GOT3 (cell line): ENCODE measurements at places on chromosomes 6 and 20.

GRCh38 chr6:45718871-45719270 is 296.8 kb downstream of the CLIC5 start:
- DNase-seq, result no peak

DNA sequence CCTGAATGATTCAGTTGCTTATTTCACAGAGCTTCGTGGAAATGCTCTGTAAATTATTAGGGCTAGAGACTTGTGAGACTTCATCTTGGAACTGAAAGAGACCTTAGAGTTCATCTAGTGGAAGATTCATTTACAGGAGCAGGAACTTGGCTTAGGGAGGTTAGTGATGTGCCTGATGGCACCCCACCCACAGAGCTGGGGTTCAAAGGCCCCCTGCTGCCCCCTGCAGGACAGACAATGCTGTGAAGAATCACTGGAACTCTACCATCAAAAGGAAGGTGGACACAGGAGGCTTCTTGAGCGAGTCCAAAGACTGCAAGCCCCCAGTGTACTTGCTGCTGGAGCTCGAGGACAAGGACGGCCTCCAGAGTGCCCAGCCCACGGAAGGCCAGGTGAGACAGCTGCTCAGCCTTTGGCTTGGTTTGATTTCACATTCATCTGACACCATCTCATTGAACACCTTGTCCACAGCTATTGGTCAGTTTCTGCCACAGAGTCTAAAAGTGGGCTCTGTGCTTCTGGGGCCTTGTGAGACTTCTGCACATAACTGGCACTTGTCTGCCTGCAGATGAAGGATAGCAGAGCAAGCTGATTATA is 25.1 kb downstream of the MYBL2 start:
- no peak for DNase-seq

DNA sequence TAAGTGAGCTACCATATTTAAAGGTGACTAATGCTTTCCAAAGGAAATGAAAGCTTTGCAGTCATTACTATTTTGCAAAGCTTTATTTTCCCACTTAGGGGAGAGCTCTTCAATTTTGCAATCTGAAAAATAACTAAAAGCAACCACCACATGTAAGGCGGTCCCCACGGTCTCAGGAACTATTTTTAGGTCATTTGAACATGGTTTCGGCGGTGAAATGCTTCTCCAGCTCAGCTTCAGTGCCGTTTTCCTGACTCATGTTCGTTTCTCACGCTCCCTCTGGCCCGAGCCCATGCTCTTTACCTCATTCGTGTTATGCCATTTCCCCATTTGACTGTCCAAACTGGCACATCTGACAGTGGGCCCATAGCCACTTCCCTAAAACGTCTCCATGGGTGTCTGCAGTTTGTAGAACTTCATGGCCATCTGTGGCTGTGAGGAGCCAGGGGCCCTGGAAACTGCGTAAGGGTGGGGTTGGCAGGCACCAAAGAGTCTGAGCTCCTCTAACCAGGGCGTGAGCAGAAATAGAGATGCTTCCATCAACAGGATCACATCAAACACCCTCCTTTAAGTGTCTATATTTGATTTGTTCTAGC is 46.5 kb downstream of the ADTRP start:
- DNase-seq, result no peak

DNA sequence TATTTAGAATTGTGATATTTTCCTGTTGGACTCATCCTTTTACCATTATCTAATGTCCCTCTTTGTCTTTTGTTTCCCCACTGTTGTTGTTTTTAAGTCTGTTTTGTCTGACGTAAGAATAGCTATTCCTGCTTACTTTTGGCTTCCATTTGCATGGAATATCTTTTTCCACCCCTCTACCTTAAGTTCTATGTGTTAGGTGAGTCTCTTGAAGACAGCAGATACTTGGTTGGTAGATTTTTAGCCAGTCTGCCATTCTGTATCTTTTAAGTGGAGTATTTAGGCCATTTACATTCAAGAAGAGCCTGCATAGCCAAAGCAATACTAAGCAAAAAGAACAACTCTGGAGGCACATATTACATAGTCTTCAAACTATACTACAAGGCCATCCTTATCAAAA is 39.2 kb downstream of the CTCFL start:
- no peak for DNase-seq

- peak; percentile 44 for DNase-seq
Observed at GRCh38 chr20:2210646-2211552, 84.9 kb upstream of the TGM3 start.

DNA sequence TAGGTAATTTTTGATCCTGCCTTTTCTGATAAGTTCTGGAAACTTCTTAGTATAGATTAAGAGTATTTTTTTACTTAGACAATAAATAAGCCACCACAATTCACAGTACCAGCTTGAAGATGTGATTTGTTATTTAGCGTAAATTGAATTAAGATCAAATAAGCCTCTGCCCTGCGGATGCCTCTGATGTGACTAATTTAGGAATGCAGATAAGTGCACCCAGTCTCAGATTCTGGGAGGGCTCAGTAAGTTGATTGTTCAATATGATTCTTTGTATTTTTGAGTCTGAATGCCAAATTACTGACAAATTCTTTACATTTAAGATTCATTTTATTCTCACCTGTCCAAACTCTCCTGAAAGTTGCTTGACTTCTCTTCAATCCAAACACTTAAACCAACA is 147.5 kb downstream of the THBS2 start:
- DNase-seq, result no peak

DNA sequence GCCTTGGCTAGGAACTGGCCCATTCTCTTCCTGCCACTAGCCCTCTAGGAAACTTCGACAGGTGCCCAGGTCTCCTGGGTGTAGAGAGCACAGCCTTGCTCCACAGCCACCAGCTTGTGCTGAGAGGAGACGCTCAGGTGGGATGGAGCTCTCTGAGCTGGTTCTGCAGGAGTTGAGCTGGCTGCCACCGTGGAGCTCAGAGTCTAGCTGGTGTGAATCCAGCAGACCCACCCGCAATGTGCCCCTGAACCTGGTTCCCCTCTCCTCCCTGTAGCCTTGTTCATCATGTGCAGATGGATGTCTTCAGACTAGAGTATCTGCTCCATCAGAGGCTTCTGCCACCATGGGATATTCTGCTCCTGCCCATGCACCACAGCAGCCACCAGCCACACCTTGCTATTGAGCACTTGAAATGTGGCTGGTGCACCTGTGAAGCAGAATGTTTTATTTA is 222.5 kb downstream of the SYNDIG1 start:
- DNase-seq, result no peak

DNA sequence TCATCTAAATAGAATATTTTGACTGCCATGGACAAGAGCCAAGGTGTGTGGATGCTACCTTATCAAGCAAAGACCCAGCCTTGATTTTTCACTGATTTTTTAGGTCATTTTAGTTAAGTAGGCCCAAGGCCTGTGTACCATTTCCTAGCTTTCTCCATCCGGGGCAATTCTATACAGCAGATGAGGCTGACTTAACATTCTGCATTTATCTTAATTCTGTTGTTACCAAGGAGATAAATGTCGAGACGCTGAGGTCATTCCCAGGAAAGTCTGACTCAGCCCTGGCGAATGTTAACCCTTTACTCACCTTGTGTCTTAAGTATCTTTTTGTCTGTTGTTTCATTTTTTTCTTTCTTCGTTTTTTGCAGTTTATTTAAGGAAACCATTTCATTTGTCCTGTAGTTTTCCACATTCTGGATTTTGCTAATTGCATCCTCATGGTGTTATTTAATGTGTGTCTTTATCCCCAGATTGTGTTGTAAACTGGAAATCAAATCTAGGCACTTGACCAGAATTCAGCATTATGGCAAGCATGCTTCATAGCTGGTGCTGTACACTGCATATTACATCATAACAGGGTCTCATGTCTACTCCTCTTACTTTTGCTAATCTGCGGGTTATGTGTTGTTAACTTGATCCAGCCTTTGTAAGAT is 277.0 kb downstream of the CDKAL1 start:
- DNase-seq, result peak; percentile 1

DNA sequence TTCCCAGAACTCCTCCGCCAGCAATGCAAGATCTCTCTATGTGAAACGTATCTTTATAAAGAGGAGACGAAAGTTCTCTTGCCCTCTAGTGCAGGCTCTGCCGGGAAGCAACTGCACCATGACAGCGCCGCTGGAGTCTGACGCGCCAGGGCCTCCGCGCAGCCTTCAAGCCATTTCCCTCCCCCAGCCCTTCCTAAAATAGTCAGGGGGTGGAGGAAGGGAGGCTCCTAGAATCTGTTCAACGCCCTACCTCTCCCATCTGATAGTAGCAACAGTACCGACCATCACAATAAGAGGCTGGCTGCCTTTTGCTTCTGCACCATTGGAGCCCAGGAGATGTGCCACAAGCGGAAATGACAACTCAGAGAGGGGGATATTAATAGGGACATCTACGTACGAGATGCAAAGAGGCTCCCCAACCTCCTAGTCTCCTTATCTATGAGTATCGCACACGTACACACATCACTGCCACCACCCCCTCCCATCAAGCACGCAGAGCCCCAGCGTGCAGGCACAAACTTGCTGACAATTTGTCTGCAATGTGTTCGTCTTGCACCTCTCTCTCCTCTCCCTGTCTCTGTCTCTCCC is 1.0 kb downstream of the SYNE1 start:
- DNase-seq, result no peak

- no peak for DNase-seq
Observed at GRCh38 chr6:55040102-55040848, 134.0 kb upstream of the HCRTR2 start.

- no peak for DNase-seq
Observed at GRCh38 chr6:48564036-48564820, 453.2 kb upstream of the PTCHD4 start.

- no peak for DNase-seq
Observed at GRCh38 chr6:129908356-129908755, 47.2 kb upstream of the TMEM244 start.

DNA sequence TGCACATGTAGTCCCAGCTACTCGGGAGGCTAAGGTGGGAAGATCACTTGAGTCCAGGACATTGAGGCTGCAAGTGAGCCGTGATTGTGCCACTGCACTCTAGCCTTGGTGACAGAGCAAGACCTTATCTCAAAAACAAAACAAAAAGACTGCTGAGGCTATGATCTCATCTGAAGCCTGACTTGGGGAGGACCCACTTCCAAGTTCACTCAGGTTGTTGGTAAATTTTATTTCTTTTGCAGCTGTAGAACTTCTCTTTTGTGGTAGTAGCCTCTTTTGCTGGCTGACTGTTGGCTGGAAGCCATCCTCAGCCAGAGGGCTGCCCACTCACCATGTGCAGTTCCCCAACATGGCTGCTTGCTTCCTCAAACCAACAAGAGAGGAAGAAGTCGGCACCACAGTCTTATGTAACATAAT is 36.8 kb upstream of the ME1 start:
- DNase-seq, result no peak

GRCh38 chr20:41786158-41786557 is 168.0 kb upstream of the CHD6 start:
- DNase-seq, result no peak

GRCh38 chr20:15976047-15976736 is 597.1 kb downstream of the KIF16B start:
- DNase-seq, result no peak

DNA sequence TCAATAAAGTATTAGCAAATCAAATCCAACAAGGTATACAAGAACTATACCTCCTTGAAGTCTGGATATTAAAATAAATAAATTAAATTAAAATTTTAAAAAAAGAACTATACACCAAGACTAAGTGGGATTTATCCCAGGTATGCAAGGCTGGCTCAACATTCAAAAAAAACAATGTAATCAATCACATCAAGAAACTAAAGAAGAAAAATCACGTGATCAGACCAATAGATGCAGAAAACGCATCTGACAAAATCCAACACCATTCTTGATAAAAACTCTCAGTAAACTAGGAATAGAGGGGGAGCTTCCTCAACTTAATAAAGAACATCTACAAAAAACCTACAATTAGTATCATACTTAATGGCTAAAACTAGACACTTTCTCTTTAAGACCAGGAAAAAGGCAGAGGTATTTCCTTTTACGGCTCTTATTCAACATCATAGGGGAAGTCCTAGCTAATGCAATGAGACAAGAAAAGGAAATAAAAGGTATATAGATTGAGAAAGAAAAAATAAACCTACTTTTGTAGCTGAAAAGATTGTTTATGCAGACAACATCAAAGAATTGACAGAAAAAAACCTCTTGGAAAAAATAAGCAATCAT is 35.0 kb downstream of the RANBP9 start:
- no peak for DNase-seq
